Left renal cortex interstitium (tissue), 4 donors: ENCODE measurements at places on chromosomes 12 and 14.

DNA sequence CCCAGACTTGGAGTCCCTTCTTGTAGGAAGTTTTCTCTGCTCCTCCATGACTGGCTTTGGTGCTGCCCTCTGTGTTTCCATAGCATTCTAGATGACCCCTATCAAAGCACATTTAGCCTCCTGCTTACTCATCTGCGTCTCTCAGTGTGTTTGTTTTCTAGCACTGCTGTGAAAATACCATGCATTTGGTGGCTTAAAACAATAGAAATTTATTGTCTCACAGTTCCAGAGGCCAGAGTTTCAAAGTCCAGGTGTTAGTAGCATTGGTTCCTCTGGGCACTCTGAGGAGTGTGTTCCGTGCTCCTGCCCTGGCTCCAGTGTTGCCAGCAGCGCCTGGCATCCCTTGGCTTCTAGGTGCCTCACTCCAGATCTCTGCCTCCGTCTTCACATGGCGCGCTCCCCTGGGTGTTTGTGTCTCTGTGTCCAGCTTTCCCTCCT is 86.1 kb downstream of the CACNA1C start:
- no peak for DNase-seq

DNA sequence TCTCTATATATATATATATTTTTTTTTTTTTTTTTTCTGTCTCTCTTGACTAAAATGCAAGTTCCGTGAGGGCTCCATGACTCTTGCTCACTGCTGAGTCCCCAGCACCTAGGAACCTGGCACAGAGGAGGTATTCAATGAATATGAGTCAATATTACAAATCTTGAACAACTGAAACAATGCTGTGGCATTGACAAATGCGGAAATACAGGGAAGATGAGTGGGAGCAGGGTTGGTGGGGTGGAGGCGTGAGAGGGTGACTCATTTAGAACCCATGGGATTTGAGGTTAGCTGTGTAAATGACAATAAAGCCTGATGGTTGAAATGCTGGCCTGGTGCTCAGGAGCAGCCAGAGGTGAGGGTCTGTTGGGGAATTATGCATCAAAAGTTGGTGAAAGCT is 121.7 kb upstream of the FUT8 start:
- no peak for DNase-seq

DNA sequence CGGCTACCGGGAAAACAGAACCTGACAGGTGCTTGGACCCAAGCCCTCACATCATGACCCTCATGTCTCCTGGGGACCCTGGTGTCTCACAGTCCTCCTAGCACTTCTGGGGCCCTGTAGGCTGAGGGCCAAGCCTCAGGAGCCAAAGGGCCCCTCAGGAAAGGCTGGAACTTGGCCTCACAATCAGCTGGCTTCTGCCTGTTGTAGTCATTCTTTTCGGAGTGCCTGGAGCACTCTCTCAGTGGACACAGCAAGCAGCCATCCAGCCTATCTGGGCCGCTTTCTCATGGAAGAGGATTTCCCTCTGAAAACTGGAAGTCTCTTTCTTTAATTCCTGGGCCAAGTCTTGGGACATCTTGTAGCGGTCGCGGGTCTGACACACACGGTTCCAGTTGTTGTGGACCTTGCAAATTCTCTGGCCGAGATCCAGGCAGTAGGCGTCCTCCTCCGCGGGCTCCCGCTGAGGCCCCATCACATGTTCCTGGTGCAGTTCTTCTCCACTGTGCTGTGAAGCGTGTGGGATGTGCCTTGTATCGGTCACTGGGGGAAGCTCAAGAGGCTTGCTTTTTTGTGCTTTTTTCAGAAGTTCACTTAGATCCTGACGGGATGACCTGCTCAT is 169.3 kb downstream of the EMP1 start:
- no peak for DNase-seq

- DNase-seq, result no peak
These were observed 4.9 kb upstream of the AQP6 start for GRCh38 chr12:49967777-49968250.

GRCh38 chr14:39422243-39422642 is 10.0 kb downstream of the FBXO33 start:
- no peak for DNase-seq

DNA sequence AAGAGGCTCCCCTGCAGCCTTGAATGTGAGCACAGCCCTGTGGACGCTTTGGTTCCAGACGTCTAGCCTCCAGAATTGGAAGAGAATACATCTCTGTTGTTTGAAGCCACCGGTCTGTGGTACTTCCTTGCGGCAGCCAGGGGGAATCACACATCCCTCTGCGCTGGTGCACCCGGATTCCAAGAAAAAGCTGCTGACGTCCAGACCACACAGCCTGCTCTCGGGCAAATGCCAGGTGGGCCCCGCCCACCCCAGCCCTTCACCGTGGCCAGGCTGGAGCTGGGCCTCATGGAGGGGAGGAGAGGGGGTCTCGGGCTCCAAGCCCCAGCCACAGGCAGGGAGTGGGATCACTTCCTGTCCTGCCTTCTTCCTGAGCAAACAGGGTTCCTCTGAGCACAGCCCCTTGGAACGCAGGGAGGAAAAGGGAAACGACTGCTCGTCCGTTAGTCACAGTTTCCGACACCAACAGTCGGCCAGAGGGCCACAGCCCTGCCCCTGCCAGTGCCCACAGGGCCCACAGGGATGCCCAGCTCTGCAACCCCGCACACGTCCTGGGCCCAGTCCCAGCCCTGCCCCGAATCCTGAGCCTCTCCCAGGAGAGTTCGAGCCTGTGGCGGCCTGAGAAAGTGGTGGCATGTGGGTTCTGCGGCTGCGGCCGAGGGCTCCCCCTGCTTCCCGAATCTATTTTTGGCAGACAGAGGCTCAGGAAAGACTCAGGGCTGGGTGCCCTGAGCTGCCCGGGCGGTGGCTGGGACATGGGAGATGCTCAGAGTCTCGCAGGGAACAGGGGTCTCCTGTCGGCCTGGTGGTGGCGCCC is 85.3 kb downstream of the RFLNA start:
- DNase-seq, result no peak

- DNase-seq, result no peak
These were observed 211.1 kb downstream of the ANO6 start for GRCh38 chr12:45427042-45427441.

DNA sequence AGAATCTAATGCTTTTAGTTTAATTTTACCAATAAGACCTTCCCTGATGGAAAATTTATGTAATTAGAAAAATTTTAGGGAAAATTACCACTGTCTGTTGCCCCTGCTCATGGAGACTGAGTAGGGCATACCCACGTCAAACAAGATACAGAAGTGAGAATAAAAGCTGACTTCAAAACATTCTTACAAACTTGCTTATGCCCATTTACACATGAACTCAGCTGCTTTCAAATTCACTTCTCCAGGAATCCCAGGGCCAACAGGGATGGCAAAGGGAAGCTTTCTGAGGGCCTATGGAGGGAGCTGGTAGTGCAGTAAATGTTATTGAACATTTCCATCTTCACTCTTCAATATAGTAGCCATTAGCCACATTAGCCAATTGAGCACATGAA is 4.8 kb upstream of the NINJ2 start:
- DNase-seq, result no peak

DNA sequence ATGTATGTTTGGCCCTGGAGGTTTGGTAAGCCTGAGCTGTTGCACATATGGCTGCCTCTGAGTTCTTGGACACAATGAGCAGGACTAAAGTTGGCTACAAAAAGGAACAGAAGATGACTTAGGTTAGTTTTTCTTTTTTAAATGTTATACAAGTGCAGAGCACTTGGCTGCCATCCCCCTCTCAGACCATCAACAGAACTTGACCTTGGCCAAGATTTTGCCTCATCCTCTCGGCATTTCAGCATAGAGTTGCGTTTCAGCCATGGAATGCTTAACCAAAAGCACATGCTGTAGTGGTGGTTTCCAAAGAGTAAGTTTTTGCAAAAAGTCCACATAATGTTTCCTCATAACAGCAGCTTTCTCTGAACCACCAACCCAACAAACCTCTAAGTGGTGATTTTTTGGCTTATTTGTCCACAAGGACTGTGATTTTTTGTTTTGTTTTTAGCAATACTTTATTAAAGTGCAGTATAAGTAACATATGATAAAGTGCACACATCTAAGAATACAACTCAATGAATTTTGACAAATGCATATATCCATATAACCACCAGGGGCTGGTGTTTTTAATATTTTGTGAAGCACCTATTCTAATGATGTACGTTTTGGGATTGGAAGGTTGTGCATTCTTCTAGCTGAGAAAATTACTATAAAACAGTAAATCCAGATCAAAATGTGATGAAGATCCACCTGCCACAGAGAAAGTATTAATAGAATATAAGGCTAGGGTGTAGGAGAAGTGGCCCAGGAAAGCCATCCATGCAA is 12.1 kb upstream of the GALNT16 start:
- no peak for DNase-seq
